ENCODE measurements at places on chromosomes 1 and 21. TPM values are rescaled to one million over a fixed set of nuclear protein-coding genes. Genes with fewer than 3 reads are reported as not detected.

DIRAS3 gene
- total RNA-seq = 1.8 TPM

DNA sequence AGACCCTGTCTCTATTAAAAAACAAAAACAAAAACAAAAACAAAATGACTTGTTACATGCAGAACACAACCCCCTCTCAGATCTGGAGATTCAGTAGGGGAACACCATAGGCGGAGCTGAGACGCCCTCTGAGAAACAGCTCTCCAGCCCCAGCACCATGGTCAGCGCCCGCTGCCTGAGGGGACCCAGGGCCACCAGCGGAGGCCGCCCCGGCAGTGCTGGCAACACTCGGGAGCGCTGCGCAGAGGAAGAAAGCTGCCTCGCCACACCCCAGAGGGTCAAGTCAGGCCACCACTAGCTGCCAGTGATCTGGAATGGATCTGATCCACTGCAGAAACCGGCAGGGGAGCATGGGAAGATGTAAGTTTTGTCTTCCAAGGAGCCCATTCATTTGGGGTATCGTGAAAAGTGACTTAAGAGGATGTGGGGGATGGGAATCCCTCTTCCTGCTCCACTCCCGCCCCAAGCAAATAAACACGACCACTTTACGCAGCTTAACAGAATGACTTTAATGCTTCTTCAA is 3.1 kb downstream of the ACTA1 start:
- peak; percentile 52 for DNase-seq

MATN1 gene
- not detected for total RNA-seq

DFFB gene
- 7.6 TPM for total RNA-seq

DNA sequence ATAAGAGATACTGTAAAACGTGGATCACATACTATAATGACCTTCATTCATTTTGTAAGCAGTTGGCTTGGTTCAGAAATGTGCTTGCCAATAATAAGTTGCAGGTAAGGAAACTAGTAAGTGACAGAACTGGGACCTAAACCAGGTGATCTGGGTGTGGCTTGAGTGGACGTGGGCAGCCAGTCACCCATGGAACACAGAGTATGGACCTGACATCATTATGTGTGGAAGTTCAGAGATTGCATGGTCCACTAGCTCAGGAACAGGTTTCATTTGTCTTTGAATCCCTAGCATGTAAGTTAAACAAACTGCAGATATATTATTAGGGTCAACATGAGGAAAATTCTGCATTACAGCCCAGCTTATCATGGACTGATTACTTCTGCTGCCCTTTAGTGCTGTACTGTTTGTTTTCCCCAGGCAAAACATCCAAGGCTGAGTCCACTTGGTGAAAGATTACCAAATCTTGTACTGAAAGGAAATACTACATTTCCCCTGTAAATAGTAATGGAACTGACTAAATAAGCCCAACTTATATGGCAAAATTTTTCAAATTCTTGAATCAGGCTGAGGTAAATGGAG is 327.3 kb upstream of the SGIP1 start:
- DNase-seq = no peak

HCRTR1 gene
- total RNA-seq = not detected

- no peak for DNase-seq
Measured at GRCh38 chr1:4140821-4141220, 240.7 kb upstream of the C1orf174 start.

- no peak for DNase-seq
Measured at GRCh38 chr1:181010789-181011188, 11.9 kb downstream of the STX6 start.

S100B gene
- not detected for total RNA-seq

- DNase-seq = peak; percentile 20
Measured at GRCh38 chr1:108663074-108663473, 2.2 kb upstream of the HENMT1 start.

- DNase-seq = no peak
Measured at GRCh38 chr1:5231541-5232315, 577.3 kb downstream of the AJAP1 start.

DNA sequence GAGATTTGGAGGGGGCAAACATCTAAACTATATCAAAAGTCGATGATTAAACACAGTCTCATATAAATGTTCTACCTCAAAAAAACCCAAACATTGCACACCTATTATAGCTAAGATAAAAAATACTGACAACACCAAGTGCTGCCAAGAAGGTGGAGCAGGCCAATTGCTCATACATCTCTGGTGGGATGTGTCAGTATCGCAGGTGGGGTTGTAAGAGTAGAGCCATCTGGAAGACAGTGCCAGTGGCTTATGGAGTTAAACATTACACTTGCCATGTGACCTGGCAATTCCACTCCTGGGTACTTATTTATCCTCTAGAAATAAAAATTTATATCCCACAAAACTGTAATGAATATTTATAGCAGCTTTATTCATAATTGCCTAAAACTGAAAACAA is 213.4 kb downstream of the DISC1 start:
- DNase-seq = no peak

CASQ1 gene
- 0.26 TPM for total RNA-seq

- no peak for DNase-seq
Measured at GRCh38 chr1:165207853-165208515, 148.5 kb downstream of the LMX1A start.

FRRS1 gene
- total RNA-seq = 27.0 TPM

All from fibroblast of lung (primary cell).